NCI-H2029 (cell line): ENCODE measurements at places on chromosomes 16 and 17.

- no peak for DNase-seq
Observed at GRCh38 chr17:68750208-68750562, 149.0 kb upstream of the FAM20A start.

GRCh38 chr16:27243725-27244362, 24.7 kb downstream of the NSMCE1 start:
- no peak for DNase-seq

GRCh38 chr16:14240219-14240843, 169.2 kb downstream of the MRTFB start:
- no peak for DNase-seq

DNA sequence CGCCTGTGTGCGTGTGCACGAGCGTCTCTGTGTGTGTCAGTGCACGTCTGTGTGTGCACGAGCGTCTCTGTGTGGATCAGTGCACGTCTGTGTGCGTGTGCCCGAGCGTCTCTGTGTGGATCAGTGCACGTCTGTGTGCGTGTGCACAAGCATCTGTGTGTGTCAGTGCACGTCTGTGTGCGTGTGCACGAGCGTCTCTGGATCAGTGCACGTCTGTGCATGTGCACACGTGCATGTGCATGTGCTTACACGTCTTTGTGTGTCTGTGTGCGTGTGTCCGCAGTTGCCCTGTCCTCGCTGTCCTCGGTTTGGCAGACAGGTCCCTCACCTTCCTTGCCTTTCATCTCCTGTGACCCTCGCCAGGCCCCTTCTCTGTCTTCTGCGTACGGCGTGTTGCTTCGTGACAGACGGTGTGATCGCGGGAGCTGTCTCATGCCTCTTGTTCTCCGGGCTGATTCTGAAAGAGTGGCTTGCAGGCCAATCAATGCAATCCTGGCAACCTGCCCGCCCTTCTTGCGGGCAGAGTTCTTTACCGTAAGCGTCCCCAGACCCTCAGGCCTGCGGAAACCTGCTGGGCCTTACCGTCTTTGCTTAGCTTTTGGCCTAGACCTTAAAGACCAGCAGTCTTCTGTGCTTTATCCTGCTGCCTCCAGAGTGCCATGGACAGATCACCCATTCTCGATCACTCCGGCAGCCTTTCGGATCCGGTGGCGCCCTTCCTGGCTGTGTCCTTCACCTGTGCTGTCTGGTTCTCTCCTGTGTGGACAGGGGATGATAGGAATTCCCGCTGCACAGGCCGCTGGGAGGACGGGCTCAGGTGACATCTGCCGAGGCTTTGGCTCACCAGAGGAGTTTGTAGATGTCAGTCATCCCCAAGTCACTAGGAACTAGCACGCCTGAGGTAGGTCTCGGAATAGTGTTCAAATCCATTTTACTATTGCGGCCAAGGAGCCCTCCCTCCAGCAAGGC, 18.5 kb downstream of the MLYCD start:
- no peak for DNase-seq

- DNase-seq: no peak
Observed at GRCh38 chr16:72876221-72876620, 171.7 kb downstream of the ZFHX3 start.
